ENCODE measurements at places on chromosomes 2 and 18. TPM values are rescaled to one million over a fixed set of nuclear protein-coding genes. Genes with fewer than 3 reads are reported as not detected.

The UGT1A5 gene
- polyA plus RNA-seq = not detected

The MPV17 gene
- polyA plus RNA-seq = 44.9 TPM

The SPDYA gene
- polyA plus RNA-seq = 1.2 TPM

The SNTG2 gene
- 0.46 TPM for polyA plus RNA-seq

The TUBB8B gene
- not detected for polyA plus RNA-seq

The LYPD1 gene
- polyA plus RNA-seq = 5.8 TPM

The SCN7A gene
- polyA plus RNA-seq = 33.2 TPM

The MERTK gene
- 4.0 TPM for polyA plus RNA-seq

The FOXI3 gene
- 0.05 TPM for polyA plus RNA-seq

The AMER3 gene
- not detected for polyA plus RNA-seq

The AMMECR1L gene
- 13.5 TPM for polyA plus RNA-seq

The KATNAL2 gene
- polyA plus RNA-seq = 6.8 TPM

The PROC gene
- polyA plus RNA-seq = 0.46 TPM

The GLI2 gene
- polyA plus RNA-seq = 8.5 TPM

The DCDC2C gene
- polyA plus RNA-seq = 0.46 TPM

The PID1 gene
- 25.2 TPM for polyA plus RNA-seq

The UGT1A8 gene
- not detected for polyA plus RNA-seq

The ITGB6 gene
- 47.9 TPM for polyA plus RNA-seq

The NEMP2 gene
- polyA plus RNA-seq = 4.1 TPM

The SYT4 gene
- polyA plus RNA-seq = not detected

The INO80D gene
- polyA plus RNA-seq = 8.6 TPM

The IHH gene
- not detected for polyA plus RNA-seq

The MC4R gene
- 0.16 TPM for polyA plus RNA-seq

The GAL3ST2 gene
- 0.20 TPM for polyA plus RNA-seq

The C2orf92 gene
- polyA plus RNA-seq = 20.7 TPM

The GCKR gene
- polyA plus RNA-seq = not detected

The EGR4 gene
- not detected for polyA plus RNA-seq

The RAD51AP2 gene
- polyA plus RNA-seq = 0.11 TPM

The CTLA4 gene
- 0.09 TPM for polyA plus RNA-seq

The CREG2 gene
- 3.9 TPM for polyA plus RNA-seq

The CBLN2 gene
- not detected for polyA plus RNA-seq

The LTBP1 gene
- polyA plus RNA-seq = 51.1 TPM

The SRD5A2 gene
- 0.04 TPM for polyA plus RNA-seq

The NEU2 gene
- polyA plus RNA-seq = not detected

The APLF gene
- 1.3 TPM for polyA plus RNA-seq

The MRPL53 gene
- 66.9 TPM for polyA plus RNA-seq

The KIF1A gene
- 3.6 TPM for polyA plus RNA-seq

The CD8B2 gene
- polyA plus RNA-seq = 0.04 TPM

The IL37 gene
- not detected for polyA plus RNA-seq

The MYL12B gene
- polyA plus RNA-seq = 214 TPM

The UGGT1 gene
- polyA plus RNA-seq = 25.3 TPM

The LHCGR gene
- polyA plus RNA-seq = 0.15 TPM

The AQP12B gene
- polyA plus RNA-seq = 1.1 TPM

The TEX44 gene
- not detected for polyA plus RNA-seq

The GNAL gene
- 1.1 TPM for polyA plus RNA-seq

The CFC1B gene
- polyA plus RNA-seq = not detected

The HMSD gene
- polyA plus RNA-seq = not detected

The TMEM169 gene
- polyA plus RNA-seq = 4.5 TPM

The CWC22 gene
- 19.5 TPM for polyA plus RNA-seq

The SLC35G4 gene
- not detected for polyA plus RNA-seq

The HRH4 gene
- polyA plus RNA-seq = 0.08 TPM

The FHOD3 gene
- polyA plus RNA-seq = 30.8 TPM

The GAD1 gene
- polyA plus RNA-seq = 0.83 TPM

The TYW5 gene
- polyA plus RNA-seq = 8.6 TPM

The FTCDNL1 gene
- 1.4 TPM for polyA plus RNA-seq

The IL18R1 gene
- polyA plus RNA-seq = 0.57 TPM

Measured in forelimb muscle (tissue), 1 donor.